NCI-H1694 treated with DMSO at 0.1 percent for 48 hours (cell line): ENCODE measurements at places on chromosomes 6 and 20.

GRCh38 chr6:110590821-110591351 lies 114.5 kb upstream of the SLC22A16 start:
- DNase-seq = no peak

DNA sequence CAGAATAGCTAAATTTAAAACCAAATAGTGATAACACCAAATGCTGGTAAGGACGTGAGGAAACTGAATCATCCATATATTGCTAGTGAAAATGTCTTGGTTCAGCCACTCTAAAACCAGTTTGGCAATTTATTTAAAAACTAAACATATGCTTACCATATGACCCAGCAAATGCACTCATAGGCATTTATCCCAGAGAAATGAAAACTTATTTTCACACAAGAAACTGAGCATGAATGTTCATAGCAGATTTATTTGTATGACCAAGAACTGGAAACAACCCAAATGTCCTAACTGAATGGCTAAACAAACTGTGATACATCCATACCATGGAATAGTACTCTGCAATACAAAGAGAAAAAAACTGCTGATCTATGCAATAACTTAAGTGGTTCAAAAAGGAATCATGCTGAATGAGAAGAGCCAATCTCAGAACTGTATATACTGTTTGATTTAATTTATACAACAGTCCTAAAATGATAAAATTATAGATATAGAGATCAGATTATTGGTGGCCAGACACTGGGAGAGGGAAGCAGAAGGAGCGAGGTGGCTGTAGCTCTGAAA lies 115.6 kb upstream of the ADGRF1 start:
- DNase-seq = no peak

DNA sequence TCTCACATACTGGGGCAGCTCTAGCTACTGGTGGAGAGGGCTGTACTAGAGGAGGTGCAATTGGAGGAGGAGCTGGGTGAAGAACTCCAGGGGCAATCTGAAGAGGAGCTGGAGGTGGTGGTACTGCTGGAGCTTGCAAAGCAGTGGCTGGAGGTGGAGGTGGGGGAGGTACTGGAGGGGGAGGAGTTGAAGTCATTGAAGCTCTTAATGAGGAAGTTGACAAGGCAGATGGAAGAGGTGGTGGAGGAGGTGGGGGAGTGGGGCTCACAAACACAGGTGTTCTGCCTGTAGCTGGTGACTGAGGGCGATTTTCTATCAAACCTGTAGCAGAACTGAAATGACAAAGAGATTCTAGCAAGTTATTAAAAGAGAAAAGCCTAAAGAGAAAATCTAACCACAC lies 77.6 kb downstream of the WASF1 start:
- no peak for DNase-seq

GRCh38 chr6:51099201-51099600 lies 280.5 kb downstream of the TFAP2B start:
- no peak for DNase-seq

- DNase-seq = no peak
These were observed 73.0 kb downstream of the SHPRH start for GRCh38 chr6:145891126-145891525.

DNA sequence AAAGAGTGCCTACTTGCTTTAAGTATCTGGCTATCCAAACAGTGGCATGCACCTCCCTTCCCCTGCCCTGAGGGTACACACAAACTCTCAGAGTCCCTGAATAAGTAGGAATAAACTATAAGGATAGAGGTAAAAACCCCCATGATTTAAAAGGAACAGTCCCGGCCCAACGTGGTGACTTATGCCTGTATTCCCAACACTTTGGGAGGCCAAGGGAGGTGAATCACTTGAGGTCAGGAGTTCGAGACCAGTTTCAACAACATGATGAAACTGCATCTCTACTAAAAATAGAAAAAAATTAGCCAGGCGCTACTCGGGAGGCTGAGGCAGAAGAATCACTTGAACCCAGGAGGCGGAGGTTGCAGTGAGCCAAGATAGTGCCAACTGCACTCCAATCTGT lies 22.2 kb downstream of the SAMHD1 start:
- no peak for DNase-seq

- no peak for DNase-seq
These were observed 107.1 kb upstream of the LGSN start for GRCh38 chr6:63426844-63427243.

DNA sequence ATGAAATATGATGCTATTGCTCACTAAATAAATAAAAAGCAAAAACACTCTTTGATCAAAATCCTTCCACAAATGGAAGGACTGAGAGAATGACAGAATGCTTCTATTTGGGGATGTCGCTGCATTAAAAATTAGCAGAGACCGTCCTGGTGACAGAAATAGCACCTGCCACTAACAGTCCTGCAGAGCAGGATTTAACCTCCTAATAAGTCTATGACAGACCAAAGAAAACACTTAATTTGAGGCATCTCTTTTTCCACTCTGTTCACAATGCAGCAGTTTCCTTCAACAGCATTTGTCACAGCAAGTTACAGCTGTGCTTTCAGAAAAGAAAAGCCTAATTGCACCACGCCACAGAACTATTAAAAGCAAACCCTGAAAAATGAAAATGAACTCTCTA lies 140.6 kb upstream of the BEND6 start:
- no peak for DNase-seq

DNA sequence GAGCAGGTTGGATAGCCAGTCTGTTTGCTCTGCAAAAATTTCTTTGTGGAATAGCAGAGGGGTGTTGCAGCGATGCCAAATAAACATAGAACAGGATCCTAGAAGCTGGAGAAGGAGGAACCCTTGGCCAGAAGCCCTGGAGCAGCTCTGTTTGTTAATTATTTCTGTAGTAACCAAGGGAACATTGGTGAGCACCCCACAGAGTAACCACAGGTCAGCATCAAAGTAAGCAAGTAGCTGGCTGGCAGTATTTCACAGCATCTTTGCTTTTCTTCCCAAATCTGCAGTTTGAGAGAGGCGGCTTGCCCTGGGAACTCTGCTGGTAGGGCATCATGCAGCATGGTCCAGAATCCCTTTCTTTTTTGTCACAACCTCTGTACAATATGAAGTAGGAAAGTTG lies 12.7 kb upstream of the APMAP start:
- no peak for DNase-seq

DNA sequence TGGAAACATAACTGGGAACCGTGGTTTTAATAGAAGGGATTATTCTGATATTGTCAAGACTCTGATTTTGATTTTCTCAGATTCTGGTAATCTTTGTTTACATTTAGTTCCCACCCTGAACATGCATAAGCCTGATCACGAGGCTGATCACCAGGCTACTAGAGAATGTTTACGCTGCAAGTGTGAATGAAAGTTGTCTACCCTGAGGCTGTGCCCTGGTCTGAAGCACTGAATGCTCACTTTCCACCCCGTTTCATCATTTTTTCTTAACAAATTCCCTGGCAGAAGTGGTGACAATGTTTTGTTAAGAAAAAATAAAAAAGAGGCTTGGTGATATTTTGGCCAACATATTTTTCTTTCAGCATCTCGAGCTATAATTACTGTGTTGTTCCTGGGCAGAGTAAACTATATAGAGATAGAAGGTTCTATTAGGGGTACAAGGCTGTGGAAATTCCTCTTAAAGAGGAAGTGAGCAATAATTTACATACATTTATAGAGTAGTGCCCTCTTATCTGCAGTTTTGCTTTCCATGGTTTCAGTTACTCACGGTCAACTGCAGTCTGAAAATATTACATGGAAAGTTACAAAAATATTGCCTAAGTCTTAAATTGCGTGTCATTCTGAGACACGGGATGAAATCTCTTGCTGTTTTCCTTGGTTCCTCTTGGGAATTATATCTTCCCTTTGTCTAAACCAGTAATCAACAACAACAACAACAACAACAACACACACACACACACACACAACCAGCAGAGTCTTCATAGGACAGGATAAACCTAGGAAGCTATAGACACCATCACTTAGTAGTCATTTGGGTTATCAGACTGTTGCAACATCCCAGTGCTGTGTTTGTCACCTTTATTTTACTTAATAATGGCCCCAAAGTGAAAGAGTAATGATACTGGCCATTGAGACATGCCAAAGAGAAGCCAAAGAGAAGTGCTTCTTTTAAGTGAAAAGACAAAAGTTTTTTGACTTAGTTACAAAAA lies 566.6 kb upstream of the CITED2 start:
- no peak for DNase-seq

DNA sequence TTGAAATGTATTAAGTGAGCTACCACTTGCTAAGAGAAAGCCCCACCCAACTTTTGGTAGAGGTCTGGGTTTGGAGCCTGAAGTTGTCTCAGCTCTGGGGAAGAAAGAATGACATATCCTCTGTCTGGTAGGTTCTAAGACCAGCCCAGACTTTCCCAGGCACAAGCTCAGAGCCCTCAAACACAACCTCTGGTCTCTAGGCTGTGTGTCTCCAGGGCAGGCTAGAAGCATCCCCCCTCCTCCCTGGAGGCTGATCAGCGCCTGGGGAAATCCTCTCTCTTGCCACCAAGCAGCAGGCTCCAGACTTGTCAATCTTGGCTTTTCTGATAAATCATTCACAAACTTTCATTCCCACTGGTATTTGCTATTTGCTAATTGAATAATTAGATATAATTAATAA lies 226.5 kb upstream of the CST7 start:
- no peak for DNase-seq

DNA sequence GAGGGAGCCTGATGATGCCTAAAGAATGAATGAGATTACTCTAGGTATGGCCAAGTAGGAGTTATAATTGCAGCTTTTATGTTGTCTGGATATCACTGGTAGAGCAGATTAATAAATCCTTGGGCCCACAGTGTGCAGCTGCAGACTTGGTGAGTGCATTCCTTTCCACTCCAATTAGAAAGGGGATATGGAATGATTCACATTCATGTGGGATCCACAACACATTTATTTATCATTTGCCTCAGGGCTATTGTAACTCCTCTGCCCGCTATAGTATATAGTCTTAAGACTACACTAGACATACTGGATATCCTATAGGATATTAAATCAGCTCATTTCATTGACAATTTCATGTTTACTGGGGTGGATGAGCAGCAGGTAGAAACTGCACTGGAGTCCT lies 11.6 kb upstream of the HLA-G start:
- no peak for DNase-seq

- no peak for DNase-seq
These were observed 293.5 kb downstream of the CDKAL1 start for GRCh38 chr6:20827798-20828197.

GRCh38 chr20:38221119-38221589 lies 39.4 kb downstream of the KIAA1755 start:
- peak; percentile 24 for DNase-seq

- no peak for DNase-seq
These were observed 974.0 kb upstream of the GJE1 start for GRCh38 chr6:141158740-141159139.

DNA sequence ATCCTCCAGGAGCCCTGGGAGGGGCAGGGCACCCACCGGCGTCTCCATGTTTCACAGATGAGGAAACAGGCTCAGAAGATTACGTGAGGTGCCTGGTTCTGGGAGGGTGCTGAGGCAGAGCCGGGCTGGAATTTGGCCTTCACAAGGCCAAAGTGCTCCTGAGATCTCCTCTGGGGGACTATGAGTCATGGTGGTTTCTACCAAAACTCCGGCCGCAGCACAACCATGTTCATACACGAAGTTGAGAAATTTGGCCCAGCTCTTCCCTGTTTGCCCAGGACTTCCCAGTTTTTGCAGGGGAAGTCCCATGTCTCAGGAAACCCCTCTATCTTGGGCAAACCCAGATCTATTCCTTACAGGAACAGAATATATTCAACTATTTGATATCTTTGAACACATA lies 172.9 kb upstream of the CDYL start:
- no peak for DNase-seq

DNA sequence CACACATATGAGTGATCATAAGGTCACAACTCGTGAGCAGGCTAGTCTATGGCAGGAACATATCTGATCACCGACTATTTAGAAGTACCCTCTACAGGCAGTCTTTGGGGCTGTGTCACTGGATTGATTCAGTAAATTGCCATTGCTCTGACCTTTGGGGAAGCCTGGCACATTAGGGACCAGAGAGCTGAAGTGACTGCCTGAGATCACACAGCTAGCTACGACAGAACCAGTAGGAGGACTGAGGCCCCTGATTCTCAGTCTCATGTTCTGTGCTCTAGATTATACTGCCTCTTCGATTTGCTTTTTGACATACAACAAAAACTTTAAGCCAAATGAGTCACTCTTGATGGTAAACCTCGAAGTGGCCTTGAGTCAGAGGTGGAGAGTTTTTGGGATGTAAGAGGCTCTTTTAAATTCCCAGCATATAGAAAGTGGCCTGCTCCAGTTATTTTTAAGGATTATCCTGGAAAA lies 247.5 kb upstream of the SUPT3H start:
- DNase-seq = no peak

DNA sequence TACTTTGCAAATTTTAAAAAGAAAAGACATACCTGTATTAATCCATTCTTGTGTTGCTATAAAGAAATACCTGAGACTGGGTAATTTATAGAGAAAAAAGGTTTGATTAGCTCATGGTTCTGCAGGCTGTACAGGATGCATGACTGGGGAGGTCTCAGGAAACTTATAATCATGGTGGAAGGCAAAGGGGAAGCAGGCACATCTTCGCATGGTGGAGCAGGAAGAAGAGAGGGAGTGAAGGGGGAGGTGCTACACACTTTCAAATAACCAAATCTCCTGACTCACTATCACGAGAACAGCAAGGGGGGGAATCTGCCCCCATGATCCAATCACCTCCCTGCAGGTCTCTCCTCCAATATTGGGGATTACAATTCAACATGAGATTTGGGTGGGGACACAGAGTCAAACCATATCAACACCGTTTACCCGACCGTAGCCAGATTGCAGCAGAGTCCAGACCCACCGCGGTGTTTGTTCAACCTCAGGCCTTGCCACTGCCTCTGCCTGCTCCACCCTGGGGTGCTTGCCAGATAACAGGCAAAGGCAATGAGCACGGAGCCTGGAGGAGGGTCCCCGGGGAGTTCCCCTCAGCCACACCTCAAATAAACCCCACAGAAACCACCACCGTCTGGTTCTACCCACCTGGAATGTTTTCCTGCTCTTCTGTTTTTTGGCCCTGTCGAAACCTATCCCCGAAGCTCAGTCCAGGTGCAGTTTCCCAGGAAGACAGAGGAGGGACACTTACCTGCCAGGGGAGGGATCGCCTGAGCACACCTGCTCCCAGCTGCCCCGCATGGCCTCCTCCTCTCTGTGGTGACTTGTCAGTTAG lies 142.2 kb upstream of the AFDN start:
- DNase-seq = no peak

- DNase-seq = no peak
These were observed 66.0 kb downstream of the BACH2 start for GRCh38 chr6:90230548-90231215.

DNA sequence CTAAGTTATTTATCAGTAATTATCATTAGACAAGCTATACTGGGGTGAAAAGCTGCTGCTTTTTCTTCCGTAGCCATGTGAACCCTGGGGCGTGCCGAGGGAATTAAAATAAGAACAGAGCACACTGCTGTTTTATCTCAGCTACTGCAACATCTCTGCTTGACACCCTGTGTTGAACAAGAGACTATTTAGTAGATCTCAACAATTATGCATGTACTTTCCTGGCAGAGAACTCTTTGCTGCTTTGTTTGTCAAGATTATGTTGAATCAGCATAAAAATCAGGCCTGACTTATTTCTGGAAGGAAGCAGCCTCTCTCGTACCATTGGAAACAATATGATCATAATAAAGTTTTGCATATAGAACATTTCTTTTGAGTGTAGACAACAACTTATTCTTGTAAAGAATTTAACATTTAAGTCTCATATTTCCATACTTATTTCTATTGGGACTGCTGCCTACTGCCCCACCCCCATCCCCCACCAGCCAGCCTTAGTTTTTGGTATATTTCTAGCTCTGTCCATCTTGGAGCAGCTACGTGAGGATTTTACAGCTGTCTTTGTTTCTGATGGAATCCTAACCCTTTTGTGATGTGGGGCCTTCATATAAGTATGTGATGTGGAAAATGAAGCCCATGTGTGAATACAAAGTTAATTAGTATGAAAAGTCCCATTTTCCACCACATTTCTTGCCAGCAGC lies 1011.4 kb downstream of the KIF16B start:
- DNase-seq = no peak
